ENCODE measurements at places on chromosomes 11 and 22.

GRCh38 chr22:50269573-50269969, 609 bp downstream of the MAPK11 start:
- no peak for DNase-seq

- no peak for DNase-seq
Measured at GRCh38 chr11:120399307-120399706, 63.1 kb downstream of the ARHGEF12 start.

DNA sequence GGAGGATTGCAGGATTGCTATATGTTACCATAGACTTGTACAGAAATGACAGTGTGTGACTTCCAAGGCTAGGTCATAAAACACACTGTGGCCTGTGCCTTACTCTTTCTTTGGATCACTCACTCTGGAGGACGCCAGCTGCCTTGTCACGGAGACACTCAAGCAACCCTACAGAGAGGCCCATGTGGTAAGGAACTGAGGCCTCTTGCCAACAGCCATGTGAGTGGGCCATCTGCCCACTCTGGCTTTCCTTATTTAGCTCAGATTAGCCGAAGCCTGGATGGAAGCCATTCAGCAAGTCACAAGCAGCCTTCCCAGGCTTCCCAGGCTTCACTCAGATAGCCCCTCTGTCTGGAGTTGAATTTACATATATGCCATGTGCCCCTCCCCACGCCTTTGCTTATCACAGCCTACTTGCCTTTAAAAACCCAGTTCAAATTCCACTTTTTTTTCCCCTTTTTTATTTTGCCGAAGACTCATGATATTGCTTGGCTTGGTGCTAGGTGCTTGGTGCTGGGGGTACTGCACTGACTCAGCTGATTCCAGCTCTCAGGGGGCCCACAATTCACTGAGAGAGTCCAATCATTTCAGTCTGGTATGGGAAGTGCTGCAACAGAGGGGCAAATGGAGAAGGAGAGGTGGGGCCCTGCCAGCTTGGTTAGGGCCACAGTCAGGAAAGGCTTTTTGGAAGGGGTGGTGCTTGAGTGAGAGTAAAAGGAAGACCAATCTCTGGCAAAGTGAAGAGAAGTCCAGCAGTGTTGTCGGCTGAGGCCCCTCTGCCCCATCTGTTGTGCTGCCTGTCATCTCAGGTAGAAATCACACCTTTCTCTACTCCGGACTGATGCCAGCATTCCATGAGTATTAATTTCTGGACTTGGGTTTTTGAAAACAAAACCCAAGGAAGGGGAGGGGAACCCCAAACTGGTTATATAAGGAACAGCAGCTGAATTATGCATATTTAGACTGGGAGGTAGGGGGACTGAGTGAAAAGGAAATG, 14.5 kb upstream of the P4HA3 start:
- DNase-seq: no peak

- DNase-seq: no peak
Measured at GRCh38 chr11:22780952-22781593, 48.5 kb downstream of the SVIP start.

- DNase-seq: no peak
Measured at GRCh38 chr11:61688365-61689163, 8.4 kb downstream of the DAGLA start.

DNA sequence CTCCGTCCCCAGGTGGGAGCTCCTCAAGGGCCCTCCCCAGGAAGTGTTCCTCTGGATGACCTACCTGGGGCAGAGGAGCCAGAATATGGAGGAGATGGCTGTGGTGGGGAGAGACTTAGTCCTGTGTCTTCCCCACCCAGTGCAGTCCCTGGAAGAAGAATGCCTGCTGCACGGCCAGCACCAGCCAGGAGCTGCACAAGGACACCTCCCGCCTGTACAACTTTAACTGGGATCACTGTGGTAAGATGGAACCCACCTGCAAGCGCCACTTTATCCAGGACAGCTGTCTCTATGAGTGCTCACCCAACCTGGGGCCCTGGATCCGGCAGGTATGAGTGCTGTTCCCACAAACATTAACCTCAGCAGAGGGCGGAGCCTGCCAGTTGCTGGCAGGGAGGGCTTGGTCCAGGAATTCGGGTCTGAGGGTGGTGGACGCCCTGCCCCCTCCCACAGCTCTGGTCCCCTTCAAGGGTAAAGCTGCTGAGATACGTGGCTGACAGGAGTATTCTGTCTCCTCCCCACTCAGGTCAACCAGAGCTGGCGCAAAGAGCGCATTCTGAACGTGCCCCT, 3.4 kb downstream of the FOLR3 start:
- no peak for DNase-seq

GRCh38 chr11:6932145-6932544, 5.9 kb downstream of the ZNF215 start:
- DNase-seq: no peak

GRCh38 chr11:35182317-35182939, 43.5 kb downstream of the CD44 start:
- no peak for DNase-seq

DNA sequence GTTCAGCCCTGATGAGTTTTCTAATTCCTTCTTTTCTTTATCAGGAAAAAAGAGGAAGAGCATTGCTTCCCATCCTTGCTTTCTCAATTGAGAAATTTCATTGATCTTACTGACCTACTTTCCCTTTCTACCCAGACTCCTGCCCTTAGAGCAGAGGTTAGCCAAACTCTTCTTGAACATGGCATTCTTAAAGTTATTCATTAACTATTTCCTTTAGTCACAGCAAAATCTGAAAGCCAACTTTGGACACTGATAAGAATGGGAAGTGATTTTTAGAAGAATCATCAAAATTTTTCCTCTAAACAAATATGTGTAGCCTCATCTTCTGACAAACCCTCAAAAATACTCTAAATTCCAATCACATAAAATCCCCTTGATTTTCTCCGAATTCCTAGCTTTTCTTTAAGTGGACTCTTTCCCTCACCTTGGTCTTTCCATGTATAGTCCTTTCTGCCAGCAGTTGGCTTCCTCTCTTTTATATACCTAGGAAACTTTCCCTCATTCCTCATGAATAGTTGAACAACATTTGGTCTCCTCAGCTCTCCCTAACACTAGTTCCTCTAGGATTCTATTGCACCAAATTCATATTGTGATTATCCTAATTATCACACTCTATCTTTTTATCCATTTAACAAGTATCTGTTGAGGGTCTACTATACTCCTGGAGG, 566.7 kb upstream of the CCDC90B start:
- DNase-seq: no peak

DNA sequence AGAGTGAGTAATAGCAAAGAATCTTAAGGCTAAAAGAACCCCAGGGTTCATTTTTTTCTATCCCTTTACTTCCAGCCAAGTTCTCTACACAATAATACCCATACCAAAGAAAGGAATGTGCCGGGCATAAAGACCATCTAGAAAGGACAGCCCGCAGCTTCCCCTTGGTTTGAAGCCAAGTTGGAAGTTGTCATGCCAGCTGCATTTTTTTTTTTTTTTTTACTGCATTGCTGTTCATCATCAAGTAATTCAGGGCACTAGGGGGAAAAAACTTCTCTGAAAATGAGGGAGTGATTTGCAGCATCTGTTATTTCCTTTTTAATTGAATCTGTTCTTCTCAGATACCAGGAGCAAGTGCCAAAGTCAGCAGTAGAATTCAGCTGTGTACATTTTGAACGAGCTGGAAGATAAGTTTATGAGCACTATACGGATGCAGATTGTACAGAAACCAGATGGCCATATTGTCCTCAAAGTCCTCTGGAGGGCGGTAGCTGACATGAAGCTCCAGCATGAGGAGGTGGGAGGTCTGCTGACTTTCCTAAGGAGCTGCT, 56.4 kb downstream of the UBASH3B start:
- no peak for DNase-seq

- DNase-seq: no peak
Measured at GRCh38 chr11:125330462-125331325, 165.4 kb downstream of the FEZ1 start.

DNA sequence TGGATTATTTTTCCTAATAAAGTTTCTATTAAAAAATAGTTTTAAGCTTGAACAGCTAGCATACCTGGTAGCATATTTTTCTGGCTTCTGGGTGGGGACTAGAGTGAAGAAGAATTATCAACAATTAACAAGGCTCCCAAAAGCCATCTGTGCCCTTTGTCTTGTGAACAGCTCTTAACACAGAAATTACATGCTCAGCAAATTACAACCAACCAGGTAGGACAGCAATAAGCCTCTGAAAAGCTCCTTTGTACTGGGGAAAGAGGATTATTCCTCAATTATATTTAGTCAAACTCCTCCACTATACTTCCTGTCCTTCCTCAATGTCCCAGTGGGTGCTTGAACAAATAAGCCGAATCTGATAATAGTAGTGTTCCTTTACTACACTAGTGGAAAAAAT, 162.8 kb downstream of the RAB38 start:
- DNase-seq: no peak

GRCh38 chr11:22344081-22344480, 5.9 kb downstream of the SLC17A6 start:
- no peak for DNase-seq

GRCh38 chr11:37946155-37946766, 1348.2 kb upstream of the RAG2 start:
- DNase-seq: peak; percentile 13

GRCh38 chr11:46912526-46913150, 5.7 kb downstream of the LRP4 start:
- DNase-seq: no peak

DNA sequence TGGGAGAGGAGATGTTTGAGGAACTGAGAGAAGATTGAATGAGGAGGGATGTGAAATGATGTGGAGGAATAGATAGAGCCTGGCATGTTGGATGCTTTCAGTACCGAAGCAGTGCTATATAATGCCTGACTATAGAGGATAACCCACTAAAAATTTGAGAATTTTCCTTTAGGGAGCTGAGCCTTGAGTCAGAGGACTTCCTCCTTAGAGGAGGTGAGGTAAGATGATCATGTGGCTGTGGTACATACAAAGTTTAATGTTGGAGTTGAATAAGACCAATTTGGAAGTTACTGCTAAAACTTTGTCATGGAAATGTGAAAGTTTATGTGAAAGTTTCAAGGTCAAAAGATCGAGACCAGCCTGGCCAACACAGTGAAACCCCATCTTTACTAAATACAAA, 66.9 kb downstream of the YAP1 start:
- DNase-seq: no peak

- no peak for DNase-seq
Measured at GRCh38 chr11:72377596-72377995, 56.7 kb downstream of the CLPB start.

DNA sequence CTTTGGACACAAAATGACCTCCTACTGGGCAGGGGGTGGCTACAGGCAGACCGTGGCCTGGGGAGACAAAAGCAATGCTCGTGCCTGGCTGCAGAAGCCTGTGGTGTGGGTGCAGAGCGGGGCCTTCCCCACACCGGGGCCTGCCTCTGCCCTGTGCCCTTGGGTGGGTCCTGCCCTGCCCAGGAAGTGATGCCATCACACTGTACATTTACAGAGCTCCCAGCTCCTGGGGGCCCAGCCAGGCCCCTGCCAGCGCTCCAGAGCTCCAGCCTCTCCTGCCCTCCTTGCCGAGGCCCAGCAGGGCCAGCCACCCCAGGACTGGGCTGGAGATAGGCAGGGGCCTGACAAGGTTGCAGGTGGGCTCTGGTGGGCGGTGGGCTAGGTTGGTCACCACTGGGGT, 40.1 kb downstream of the MUC5B start:
- DNase-seq: peak; percentile 17

- no peak for DNase-seq
Measured at GRCh38 chr11:130762638-130763037, 153.6 kb downstream of the SNX19 start.

GRCh38 chr22:40678493-40679248, 613 bp upstream of the MCHR1 start:
- no peak for DNase-seq

DNA sequence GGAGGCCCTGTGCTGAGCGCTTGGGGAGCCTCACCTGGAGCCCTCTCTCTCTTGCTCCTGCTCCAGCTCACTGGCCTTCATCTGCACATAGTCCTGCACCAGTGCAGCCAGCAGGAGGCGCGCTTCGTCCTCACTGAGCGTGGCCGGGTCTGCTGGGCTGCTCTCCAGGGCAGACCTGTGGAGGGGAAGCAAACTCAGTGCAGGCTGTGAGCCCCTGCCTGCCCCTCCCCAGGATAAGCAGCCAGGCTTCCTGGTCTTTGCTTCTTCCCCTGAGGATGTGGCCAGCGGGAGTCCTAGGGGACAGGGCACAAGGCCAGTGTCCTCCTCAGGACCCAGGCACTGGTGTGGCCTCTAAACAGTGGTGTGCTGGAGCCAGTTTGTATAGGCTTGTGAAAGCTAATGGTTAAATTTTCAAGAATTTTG, 2.2 kb downstream of the CALCA start:
- DNase-seq: peak; percentile 87

- no peak for DNase-seq
Measured at GRCh38 chr22:45537734-45538181, 35.1 kb downstream of the FBLN1 start.

GRCh38 chr11:81207421-81208054, 1526.1 kb downstream of the FAM181B start:
- no peak for DNase-seq

GRCh38 chr22:47100646-47101200, 338.3 kb downstream of the TBC1D22A start:
- DNase-seq: no peak

- DNase-seq: no peak
Measured at GRCh38 chr11:94961255-94961654, 12.1 kb downstream of the CWC15 start.

DNA sequence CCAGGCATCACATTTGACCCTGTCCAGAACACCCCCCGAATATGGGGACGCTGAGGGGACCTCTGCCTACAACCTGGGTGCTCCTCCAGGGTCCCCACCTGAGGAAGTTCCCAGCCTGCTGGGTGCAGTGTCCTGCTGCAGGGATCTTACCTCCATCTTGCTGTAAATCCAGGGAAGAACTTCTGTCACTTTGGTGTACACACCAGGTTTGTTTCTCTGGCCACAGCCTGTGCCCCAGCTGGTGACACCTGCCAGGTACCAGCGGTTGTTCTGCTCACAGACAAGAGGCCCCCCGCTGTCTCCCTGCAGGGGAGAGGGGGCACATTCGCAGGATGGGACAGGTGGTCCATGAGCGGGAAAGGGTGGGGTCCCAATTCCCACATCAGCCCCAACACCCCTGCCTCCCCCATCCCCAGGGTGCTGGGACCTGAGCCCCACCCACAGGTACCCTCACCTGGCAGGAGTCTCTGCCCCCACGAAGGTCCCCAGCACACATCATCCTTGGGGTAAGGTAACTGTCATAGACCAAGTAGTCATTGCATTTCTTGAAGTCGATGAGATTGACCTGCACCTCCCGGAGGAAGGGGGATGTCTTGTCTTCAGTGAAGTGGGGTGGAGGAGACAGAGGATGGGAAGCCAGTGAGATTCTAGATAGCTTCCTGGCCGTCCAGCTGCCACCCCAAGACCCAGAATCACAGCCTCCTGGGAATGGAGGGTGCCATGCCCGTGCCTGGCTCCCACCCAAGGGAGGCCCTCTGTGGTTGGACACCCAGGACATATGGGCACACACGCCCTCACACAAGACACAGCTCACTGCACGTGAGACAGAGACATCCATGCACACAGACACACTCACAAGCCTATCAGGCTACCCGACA, 25.5 kb downstream of the TMPRSS13 start:
- DNase-seq: no peak

GRCh38 chr22:37994049-37994448, 9.7 kb upstream of the SOX10 start:
- DNase-seq: no peak

Measured in activated CD4-positive, alpha-beta T cell treated with anti-CD3 and anti-CD28 coated beads for 48 hours (primary cell).